ENCODE measurements at places on chromosomes 12 and 14. TPM values are rescaled to one million over a fixed set of nuclear protein-coding genes. Genes with fewer than 3 reads are reported as not detected.

SLC7A7 gene
- 16.7 TPM for total RNA-seq

MYF6 gene
- not detected for total RNA-seq

COX6A1 gene
- 176 TPM for total RNA-seq

DNA sequence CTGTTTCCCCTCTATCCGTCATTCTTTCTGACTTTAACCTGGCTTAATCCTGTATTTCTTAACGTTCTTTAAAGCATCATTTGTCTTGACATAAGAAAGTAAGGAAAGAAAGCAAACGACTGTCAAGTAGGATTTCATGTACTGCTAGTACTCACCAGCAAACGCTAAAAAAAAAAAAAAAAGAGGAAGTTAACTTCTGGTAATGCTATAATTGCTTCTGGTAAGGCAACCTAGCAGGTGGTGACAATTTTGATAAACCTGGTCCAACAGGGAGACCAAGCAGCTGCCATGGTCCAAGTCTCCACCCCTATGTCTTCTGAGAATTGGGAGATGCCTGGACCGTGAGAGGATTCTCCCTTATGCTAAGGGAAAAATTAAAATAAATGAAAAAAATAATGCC is 306.6 kb downstream of the DAD1 start:
- no peak overlapping the region for H3K27ac ChIP-seq
- no peak overlapping the region for H3K4me3 ChIP-seq
- no peaks in the 10 kb centered on the region for H3K4me1 ChIP-seq
- DNase-seq = no peak
- H3K36me3 ChIP-seq = no peaks in the 10 kb centered on the region
- H3K27me3 ChIP-seq = no peaks in the 10 kb centered on the region

GRCh38 chr14:54638135-54638446 is 71.2 kb downstream of the SAMD4A start:
- H3K27me3 ChIP-seq = no peaks in the 10 kb centered on the region
- H3K4me1 ChIP-seq = peaks cover 6% of the 10 kb centered on the region
- H3K27ac ChIP-seq = no peak overlapping the region
- H3K4me3 ChIP-seq = no peak overlapping the region
- H3K36me3 ChIP-seq = no peaks in the 10 kb centered on the region

DNA sequence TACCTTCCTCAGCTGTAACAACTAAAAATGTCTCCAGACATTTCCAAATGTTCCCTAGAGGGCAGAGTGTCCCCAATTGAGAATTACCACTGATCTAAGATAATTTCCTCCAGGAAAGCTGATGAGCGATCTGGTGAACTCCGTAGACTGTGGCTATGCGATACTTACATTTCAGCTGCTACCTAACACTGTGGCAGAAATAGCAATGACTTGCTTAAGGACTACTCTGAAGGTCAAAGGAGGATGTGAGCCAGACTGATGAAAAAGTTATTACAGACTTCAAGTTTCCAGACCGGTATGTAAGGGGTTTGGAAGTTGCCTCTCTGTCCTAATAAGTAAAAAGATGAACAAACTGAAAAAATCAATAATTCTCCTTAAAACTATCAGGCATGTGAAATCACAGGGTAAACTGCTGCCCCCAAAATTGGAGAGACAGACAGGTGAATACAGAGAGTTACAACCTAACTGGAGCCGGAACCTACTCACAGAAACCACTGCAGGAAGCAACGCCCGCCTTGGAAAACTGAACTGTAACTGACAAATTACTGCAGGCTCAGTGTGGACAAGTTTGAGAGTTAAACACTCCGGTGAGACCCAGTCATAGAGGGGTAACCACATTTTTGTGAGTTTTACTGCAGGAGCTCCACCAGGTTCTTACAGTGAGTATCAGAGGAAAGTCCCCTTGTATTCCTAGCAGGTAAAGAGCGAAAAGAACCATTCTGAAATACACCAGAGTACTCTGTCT is 60.0 kb upstream of the PARP11 start:
- H3K27me3 ChIP-seq = no peaks in the 10 kb centered on the region
- no peak for DNase-seq
- no peaks in the 10 kb centered on the region for H3K36me3 ChIP-seq
- H3K4me3 ChIP-seq = no peak overlapping the region

DNA sequence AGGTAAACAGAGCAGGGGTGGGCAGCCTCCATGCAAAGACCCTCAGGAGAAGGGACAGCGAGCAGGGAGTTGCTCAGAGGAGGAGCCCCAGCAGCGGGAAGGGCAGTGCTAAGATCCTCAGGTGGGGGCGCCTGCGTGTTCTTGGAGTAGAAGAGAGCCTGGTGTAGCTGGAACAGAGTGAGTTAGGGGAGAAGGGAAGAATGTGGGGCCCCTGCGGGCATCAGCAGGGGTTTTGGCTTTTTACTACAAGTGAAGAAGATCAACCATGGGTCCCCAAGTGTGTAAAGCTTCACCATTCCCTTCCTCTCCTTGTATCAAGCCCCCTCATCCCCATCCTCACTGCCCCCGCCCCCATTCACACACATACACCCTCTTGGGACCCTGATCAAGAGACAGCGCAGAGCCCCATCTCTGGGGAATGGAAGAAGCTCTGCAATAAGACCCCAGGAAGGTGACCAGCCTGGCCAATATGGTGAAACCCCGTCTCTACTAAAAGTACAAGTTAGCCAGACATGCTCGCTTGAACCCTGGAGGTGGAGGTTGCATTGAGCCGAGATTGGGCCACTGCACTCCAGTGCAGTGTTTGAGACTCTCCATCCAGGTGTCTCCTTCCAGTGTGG is 10.2 kb upstream of the TMEM119 start:
- H3K27me3 ChIP-seq = no peaks in the 10 kb centered on the region
- H3K27ac ChIP-seq = no peak overlapping the region
- no peaks in the 10 kb centered on the region for H3K4me1 ChIP-seq
- DNase-seq = no peak
- H3K36me3 ChIP-seq = no peaks in the 10 kb centered on the region
- H3K4me3 ChIP-seq = no peak overlapping the region

DNA sequence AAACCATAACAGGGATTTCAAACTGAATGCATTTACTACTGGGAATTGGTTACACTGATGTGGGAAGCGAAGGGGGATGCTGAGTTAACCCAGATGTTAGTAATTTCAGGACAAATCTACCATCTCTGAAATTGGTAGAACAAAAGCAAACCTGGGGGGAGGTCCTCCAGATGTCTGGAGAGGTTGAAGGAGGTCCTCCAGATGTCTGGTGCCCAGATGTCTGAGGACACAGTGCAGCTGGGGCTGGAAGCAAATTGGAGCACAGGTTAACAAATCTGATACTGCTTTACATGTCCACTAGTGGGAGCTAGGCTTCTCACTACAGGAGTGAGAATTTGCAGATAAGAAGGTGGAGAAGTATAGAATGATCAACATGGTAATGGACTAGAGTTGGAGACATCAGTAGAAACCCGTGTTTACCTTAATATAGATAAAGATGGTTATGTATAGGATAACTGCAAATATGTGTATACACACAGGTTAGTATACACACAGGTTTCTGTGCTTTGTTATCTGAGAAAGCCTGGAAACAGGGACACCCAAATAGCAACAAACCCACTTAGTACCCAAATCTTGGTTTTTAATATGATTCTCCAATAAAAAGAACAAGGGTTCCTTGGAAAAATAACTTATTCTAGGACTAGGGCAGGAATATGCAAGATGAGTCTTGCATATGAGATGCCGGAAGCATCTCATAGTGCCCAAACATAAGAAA is 162.5 kb downstream of the C12orf50 start:
- H3K36me3 ChIP-seq = no peaks in the 10 kb centered on the region
- no peak for DNase-seq
- no peak overlapping the region for H3K27ac ChIP-seq
- peaks cover 2% of the 10 kb centered on the region for H3K4me1 ChIP-seq

- no peak for DNase-seq
- no peak overlapping the region for H3K4me3 ChIP-seq
- H3K36me3 ChIP-seq = no peaks in the 10 kb centered on the region
Observed at GRCh38 chr12:121788176-121788818, 5.2 kb downstream of the RHOF start.

DNA sequence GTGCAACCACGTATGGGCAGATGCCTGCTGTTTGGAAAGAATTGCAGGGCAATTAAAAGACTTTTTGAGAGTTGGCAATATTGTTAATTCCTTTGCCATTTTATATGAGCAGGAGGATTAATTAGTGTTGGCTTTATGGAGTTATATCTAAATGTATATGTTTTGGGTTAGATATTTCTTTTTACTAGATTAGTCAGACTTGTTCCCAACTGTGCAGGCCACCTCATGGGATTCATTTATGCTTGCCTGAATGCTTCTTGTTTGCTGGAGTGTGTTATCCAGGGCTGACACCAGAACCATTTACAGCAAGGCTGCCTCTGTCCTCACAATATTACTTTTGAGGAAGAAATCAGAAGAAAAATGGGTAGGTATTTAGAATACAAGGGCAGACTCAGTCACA is 192.5 kb downstream of the KTN1 start:
- no peaks in the 10 kb centered on the region for H3K4me1 ChIP-seq
- no peaks in the 10 kb centered on the region for H3K27me3 ChIP-seq

DNA sequence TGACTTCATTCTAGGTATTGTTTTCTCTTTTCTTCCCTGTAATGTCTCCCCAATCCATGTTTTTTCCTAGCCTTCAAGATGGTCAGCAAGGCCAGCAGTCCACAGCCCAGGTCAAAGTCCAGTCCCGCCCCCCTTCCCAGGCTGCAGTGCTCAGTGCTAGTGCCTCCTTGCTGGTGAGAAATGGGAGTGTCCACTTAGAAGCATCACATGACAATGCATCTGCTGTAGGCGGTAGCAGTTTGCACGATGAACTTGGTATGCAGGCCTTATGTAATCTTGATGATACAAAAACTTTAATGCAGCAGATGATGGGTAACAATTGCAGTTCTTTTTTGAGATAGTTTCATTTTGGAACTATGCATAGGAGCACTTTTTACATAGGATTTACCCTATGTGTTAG is 88.4 kb downstream of the PCNX1 start:
- no peak overlapping the region for H3K4me3 ChIP-seq
- H3K36me3 ChIP-seq = peaks cover 2% of the 10 kb centered on the region
- no peaks in the 10 kb centered on the region for H3K27me3 ChIP-seq

- H3K27ac ChIP-seq = no peak overlapping the region
- no peaks in the 10 kb centered on the region for H3K36me3 ChIP-seq
- DNase-seq = no peak
- H3K27me3 ChIP-seq = no peaks in the 10 kb centered on the region
- no peaks in the 10 kb centered on the region for H3K4me1 ChIP-seq
Observed at GRCh38 chr14:87065366-87065765, 927.6 kb downstream of the GALC start.

DNA sequence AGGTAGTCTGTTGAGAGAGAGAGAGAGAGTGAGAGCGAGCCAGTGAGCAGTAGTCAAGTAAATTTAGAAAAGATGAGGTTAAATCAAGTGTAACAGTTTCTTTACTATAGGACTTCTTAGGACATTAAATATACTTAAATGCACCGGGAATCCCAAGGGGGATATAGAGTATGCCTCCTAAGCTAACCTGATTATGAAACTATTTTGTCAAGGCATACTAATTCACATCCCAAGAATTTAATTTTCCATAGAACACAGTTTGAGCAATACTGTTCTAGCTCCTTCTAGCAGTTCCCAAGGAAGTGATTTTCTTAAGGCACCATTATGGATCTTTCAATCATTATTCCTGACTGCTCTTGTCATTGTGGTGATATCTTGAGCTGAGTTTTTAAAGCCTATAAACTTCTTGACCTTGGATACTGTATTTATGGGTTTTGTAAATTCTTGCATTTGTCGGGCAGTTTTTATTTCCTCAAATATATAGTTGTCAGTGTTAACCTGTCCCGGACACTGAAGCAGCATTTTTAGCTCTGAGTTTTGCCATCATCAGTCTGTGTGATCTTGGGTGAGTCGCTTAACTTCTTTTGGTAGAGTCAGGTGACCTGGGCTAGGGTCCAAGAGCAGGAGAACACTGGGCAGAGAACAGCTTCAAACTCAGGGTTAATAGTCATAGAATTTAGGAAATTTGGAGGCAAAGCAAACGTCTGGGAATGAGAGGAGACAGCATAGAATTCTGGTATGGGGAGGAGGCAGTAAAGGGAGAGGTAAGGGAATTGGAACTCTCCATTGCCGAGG is 196.5 kb upstream of the FRMD6 start:
- DNase-seq = no peak
- H3K4me1 ChIP-seq = no peaks in the 10 kb centered on the region
- no peak overlapping the region for H3K4me3 ChIP-seq
- H3K27ac ChIP-seq = no peak overlapping the region
- no peaks in the 10 kb centered on the region for H3K36me3 ChIP-seq

- DNase-seq = no peak
- no peaks in the 10 kb centered on the region for H3K4me1 ChIP-seq
- H3K36me3 ChIP-seq = no peaks in the 10 kb centered on the region
Observed at GRCh38 chr12:123040106-123040505, 59.6 kb downstream of the ARL6IP4 start.

DNA sequence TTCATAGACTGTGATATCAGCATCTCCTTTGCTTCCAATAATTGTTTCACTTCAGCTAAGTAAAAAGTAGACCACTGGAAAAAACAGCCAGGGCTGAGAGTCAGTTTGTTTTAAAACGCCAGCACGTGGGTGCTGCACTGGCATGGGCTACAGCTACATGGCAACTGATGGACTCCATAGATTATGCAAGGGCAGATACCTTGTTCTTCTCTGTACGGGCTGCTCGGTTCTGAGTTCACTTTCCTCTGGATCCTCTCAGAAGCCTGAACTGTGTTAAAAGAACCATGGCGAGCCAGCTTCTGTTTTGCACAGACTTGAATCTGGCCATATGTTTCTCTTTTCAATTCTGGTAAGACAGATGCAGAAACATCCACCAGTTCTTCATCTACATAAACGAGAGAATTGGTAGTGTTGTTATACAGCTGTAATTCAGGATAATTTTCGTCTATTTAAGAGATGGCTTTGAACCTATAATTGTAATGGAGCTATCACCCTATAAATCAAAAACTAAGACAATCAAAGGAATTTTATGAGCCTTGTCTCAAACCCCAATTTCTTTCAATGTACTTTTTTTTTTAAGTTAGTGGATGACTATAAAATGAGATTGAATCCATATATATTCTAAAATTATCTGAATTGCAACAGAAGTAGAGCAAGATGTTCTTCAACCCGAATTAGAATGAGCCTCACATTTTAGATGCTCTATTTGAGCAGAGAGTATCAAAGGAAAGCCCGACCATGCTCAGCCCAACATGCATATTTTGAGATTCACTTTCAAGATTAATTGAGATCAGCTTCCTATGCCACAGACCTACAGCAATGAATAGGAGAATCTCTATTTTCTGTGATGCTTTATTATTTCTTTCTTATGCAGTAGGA is 31.5 kb downstream of the E2F7 start:
- no peak overlapping the region for H3K4me3 ChIP-seq

DNA sequence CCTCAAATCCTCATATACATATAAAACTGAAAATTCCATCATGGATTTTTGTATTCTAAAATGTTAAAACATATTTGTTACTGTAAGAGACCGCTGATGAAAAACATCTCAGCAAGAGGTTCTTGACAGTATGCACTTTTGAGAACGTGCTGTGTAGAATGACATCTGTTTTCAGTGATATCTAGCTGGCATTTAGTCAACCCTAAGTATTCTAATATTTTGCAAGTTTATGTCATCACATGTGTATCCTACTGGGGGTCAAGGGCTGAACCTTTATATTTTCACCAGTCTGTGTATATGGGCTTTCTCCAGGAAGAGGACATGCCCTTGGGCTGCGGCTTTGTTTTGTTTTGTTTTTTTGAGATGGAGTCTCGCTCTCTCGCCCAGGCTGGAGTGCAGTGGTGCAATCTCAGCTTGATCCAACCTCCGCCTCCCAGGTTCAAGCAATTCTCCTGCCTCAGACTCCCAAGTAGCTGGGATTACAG is 22.0 kb upstream of the YARS2 start:
- no peaks in the 10 kb centered on the region for H3K36me3 ChIP-seq
- no peaks in the 10 kb centered on the region for H3K4me1 ChIP-seq
- H3K27me3 ChIP-seq = no peaks in the 10 kb centered on the region
- DNase-seq = no peak
